ENCODE measurements at places on chromosomes 13 and 19.
A peak's percentile ranks its signal among the peaks of the same experiment; 100 is the strongest.

- DNase-seq = peak; percentile 87
Measured at GRCh38 chr13:36818804-36819738, at the start of gene RFXAP. TSS of gene RFXAP (plus strand) at chr13:36819222. CDS start at chr13:36819358, 136 bp downstream.

DNA sequence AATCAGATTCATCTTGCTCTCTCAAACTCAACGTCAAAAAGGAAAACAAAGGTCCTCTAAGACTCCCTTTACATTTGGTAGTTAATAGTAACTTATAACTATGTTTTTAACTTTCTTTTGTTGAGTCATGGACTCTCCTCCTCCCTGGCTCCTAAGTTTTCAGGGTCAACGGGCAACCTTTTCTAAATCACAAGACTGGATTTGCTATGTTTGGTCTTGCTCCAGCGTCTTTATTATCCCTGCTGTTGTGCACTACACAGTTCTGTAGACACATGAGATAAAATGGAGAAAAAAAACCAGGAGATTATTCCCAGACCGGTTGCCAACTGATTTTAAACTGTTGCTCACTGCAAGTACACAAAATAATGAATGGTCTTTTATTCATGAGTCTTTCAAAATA is 1.9 kb upstream of the ITM2B start:
- peak; percentile 91 for DNase-seq

DNA sequence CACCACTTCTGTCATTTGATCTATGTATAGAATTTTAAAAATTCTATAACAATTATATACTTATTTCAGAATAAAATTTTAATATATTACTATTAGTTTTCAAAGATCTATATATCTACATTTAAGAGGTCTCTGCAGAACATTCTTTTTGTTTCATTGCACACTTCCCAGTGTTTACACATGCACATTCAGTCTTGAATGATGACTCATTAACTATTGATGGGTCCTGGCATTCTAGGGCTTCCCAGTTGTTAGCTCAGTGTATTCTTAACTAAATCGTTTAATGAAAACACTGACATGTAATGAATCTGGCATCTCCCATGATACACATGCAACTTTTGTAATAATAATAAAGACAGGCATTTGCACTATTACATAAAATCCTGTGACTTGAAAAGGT is 324.6 kb downstream of the KLF12 start:
- DNase-seq = peak; percentile 48

- peak; percentile 43 for DNase-seq
Measured at GRCh38 chr19:17830567-17831418, 9.5 kb upstream of the INSL3 start.
